ENCODE measurements at places on chromosomes 1 and 21.

- DNase-seq = no peak
These were observed 28.4 kb upstream of the CEP350 start for GRCh38 chr1:179925922-179926849.

GRCh38 chr1:245458234-245458633 lies 303.4 kb downstream of the KIF26B start:
- no peak for DNase-seq

DNA sequence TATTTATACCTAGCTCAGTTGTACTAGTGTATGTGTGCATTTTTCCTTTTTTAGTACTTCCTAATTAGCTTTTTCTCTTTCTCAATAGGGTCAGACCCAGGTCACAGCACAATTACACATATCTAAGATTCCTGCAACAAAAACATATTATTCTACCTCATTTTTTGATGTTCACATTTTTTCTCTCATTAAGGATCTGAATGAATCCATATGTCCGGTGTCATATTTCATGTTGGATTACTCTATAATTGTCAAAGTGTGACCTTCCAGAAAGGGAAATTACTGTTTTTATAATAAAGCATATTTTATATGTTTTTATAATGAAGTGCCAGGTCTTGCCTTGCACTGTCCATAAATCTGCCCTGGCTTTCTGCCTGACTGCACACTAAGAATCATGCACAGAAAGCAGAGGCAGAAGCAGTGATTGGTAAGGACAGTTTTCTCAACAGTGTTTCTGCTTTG lies 143.7 kb downstream of the KCNT2 start:
- no peak for DNase-seq

GRCh38 chr1:59486615-59487014 lies 189.7 kb downstream of the FGGY start:
- no peak for DNase-seq

GRCh38 chr1:20485527-20486456 lies at the start of gene CAMK2N1:
TSS of gene CAMK2N1 (minus strand) at chr1:20486210. CDS start at chr1:20485379, 831 bp downstream.
- peak; percentile 88 for DNase-seq
